Activated T-cell treated with anti-CD3 and anti-CD28 coated beads for 24 hours (primary cell): ENCODE measurements at places on chromosomes 6 and 20.

DNA sequence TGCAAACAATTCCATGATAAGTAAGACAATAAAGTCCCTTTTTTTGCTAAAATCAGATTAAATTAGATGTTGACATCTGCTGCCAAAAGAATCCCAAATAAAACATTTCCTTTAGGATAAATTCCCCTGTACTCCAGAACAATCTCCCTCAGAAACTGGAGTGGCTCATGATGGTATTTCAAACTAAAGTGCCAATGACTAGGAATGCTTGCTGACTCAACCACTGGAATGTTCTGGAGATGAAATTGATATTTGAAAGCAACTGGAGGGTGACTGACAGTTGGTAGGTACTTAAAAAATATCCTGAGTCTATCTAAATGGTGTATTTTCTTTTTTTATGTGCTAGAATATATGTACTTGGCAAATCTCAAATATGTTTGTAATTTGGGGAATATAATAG is 350.1 kb upstream of the TSHZ2 start:
- DNase-seq, result no peak

DNA sequence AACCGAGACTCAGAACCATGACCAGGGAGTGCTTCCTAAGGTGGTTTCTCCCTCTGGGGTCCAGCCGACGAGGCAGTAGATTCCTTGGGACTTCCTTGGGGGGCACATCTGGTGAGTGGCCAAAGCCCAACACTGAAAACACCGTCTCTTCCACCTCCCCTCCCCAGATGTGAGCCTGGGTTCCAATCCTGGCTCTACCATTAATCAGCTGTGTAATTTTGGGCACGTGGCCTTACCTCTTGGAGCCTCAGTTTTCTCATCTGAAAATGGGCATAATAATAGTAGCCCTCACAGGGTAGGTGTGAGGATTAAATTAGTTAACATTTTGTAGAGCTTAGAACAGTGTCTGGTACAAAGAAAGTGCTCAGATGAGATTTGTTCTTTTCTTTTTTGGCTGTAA is 5.5 kb downstream of the FAM110A start:
- DNase-seq, result no peak

DNA sequence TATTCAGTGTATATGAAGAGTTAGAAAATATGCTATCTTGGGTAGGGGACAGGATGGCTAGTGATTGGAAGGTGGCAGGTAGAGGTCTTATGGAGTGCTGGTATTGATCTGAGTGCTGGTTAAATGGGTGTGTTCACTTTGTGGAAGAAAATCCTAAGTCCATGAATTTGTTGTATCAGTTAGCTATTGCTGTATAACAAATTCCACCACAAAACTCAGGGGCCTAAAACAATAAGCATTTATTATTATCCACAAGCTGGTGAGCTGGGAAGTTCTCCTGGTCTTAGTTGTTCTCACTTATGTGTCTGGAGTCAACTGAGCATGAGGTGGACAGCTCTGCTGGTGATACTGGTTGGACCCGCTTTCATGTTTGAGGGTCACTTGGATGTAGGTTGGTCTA is 212.2 kb upstream of the PLCB4 start:
- DNase-seq, result no peak

GRCh38 chr6:67506352-67506751 is 1128.7 kb upstream of the ADGRB3 start:
- DNase-seq, result no peak
